Ascending aorta (tissue), 2 donors: ENCODE measurements at places on chromosomes 16 and 17. TPM values are rescaled to one million over a fixed set of nuclear protein-coding genes. Genes with fewer than 3 reads are reported as not detected.

DNA sequence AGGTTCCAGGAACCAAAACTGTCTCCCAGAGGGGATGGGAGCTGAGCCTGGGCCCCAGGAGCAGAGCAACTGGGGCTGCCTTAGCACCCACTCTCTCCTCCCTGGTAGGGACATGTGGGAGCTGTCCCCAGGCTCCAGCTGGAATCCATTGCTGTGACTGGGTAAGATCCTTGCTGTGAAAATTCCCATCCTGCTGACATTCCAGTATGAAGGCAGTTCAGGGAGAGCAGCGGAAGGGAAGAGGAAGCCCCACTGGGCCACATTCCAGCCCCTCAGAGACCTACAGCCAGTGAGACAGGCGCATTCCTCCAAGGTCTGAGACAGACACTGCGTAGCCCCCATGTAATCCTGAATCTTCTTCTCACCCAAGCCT, 24.2 kb downstream of the MYO18A start:
- no peak for DNase-seq

DNA sequence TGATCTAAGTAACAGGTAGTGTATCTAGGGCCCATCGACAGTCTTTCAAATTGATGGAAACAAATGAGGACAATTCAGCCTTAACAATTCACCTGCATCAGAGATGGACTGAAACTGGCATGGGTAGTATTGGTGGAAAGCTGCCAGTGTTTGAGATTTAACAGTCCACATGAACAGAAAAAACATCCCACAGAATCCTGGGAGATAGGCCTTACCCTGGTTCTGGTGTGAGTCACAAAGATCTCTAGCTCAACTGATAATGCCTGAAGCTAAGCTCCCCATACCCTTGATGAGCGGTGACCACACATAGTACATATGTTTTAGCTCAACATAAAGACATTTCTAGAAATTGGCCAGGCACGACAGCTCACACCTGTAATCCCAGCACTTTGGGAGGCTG, 21.9 kb downstream of the CRK start:
- no peak for DNase-seq

- DNase-seq = no peak
Measured at GRCh38 chr17:49987290-49987585, 7.8 kb downstream of the DLX3 start.

DNA sequence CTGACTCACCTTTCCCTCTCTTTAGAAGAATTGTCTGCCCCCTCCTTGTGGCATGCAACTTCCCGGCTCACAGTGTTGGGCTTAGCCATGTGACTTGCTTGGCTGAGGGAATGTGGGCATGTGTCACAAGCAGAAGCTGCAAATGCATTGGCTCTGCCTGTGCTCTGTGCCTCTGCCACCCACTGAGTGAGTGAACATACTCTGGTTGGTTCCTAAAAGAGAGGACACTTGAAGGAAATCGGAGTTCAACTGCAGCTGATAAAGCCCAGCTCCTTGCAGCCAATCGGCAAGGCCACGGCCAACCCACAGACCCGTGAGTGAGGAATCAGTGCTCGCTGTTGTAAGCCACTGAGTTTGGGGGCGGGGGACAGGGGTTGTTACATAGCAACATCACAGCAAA, 10.9 kb upstream of the GINS2 start:
- DNase-seq = no peak

GRCh38 chr17:70447588-70447987, 278.3 kb downstream of the KCNJ2 start:
- no peak for DNase-seq

- DNase-seq = no peak
Measured at GRCh38 chr16:82587289-82587688, 39.5 kb upstream of the CDH13 start.

The FBXO39 gene
- not detected for total RNA-seq

The GLP2R gene
- not detected for total RNA-seq

The NOXO1 gene
- not detected for total RNA-seq

The CLEC19A gene
- not detected for total RNA-seq

The IGFALS gene
- total RNA-seq = not detected
